ENCODE measurements at places on chromosomes 7 and 10.

- no peak for DNase-seq
Measured at GRCh38 chr10:97522071-97522470, 23.3 kb downstream of the UBTD1 start.

- DNase-seq: no peak
Measured at GRCh38 chr7:134632937-134633540, 13.6 kb upstream of the BPGM start.

- DNase-seq: no peak
Measured at GRCh38 chr7:70867513-70867912, 264.4 kb upstream of the GALNT17 start.

GRCh38 chr7:28626624-28627262, 214.4 kb downstream of the CREB5 start:
- DNase-seq: no peak

- no peak for DNase-seq
Measured at GRCh38 chr10:58439632-58440364, 54.6 kb downstream of the TFAM start.

DNA sequence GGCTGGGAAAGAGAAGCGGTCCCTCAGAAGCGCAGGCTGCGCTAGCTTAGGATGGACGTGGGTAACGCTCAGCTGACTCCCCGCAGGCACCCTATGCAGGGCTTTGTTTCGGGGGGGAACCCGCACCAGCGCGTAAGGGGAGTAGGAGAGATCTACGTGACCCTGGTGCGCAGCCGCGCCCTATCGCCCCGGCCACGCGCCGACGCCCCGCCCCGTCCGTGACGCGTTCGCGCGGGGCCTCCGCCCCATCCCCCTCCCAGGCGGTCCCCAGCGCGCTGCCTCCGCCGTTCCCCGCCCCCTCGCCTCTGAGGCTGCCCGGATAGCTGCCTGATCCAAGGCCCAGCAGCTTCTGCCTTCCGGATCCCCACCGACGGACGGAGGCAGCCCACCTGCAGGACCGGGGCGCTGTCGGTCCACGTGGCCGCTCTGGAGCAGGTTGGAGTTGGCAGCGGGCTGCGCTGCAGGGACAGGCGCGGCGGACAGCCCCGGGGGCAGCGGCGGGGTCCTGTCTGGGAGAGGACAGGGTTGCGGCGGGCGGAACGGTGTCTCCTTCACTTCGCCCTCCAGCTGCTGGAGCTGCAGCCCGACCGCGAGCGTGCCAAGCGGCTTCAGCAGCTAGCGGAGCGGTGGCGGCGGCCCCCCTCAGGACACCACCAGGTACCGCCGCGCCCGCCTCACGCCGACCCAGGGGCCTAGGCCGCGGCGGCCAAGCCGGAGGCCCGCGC, at the start of gene VDAC2:
Gene VDAC2, plus strand, starts transcription at position 515 of the 725 bp plus-strand sequence. CDS start 363 bp downstream, outside the sequence.
- DNase-seq: peak; percentile 92

- DNase-seq: no peak
Measured at GRCh38 chr7:82517050-82517449, 73.5 kb upstream of the CACNA2D1 start.

- DNase-seq: no peak
Measured at GRCh38 chr7:41869997-41870396, 167.1 kb upstream of the INHBA start.

GRCh38 chr7:18117482-18117881, 89.8 kb upstream of the PRPS1L1 start:
- no peak for DNase-seq

- no peak for DNase-seq
Measured at GRCh38 chr10:69858201-69858600, 56.5 kb downstream of the COL13A1 start.

GRCh38 chr10:78756604-78757343, 312.0 kb upstream of the ZMIZ1 start:
- peak; percentile 88 for DNase-seq

DNA sequence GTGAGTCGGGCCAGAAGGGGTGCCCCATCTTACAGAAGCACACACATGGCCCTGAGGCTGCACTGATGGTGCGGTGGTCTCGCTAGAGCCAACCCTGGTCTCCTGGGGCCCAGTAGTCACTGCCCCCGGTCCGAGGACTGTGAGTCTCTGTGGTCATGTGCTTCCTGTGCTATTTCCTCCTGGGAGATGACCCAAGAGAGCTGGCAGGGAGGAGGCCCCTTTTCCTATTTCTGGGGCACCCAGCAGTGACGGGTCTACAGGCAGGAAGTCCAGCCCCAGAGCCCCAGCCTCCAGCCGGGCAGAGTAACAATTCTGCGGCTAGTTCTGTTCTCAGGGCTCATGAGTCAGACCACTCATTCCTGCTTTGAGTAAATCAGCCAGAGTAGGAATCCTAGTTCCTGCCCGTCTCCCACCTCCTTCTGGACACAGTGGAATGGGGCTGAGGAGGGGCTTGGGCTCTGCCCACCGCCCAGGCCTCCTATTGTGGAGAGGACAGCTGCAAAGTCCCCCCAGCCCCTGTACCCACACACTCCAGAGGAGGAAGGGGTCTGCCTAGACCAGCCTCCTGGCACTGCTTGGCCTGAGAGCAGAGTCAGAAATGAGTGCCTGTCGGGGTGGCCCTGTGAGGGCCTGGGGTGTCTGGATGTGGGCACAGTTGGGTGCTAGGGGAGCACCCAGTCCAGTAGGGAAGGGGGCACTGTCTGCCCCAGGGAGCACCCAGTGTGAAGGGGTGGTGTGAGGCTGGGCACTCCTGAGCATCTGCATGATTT, 80.5 kb upstream of the PPIF start:
- peak; percentile 70 for DNase-seq
